NT2/D1 (cell line): ENCODE measurements at places on chromosomes 4 and X.

- no peak for DNase-seq
These were observed 194.9 kb downstream of the PALLD start for GRCh38 chr4:168691631-168692369.

GRCh38 chr4:56653461-56654237 is 27.4 kb downstream of the HOPX start:
- DNase-seq: no peak

- peak; percentile 16 for DNase-seq
These were observed 151.5 kb downstream of the CENPC start for GRCh38 chr4:67393699-67394281.

GRCh38 chr4:74934888-74935287 is 2.0 kb downstream of the PARM1 start:
- no peak for DNase-seq

- DNase-seq: no peak
These were observed 63.4 kb downstream of the NUDT10 start for GRCh38 chrX:51395810-51396728.

GRCh38 chr4:59597536-59598329 is 1602.4 kb upstream of the ADGRL3 start:
- DNase-seq: no peak

GRCh38 chrX:154404625-154405192 is 4.3 kb downstream of the DNASE1L1 start:
- no peak for DNase-seq

GRCh38 chrX:30181353-30181752 is 34.0 kb upstream of the MAGEB2 start:
- no peak for DNase-seq

GRCh38 chrX:12411831-12412230 is 273.6 kb downstream of the FRMPD4 start:
- DNase-seq: no peak

DNA sequence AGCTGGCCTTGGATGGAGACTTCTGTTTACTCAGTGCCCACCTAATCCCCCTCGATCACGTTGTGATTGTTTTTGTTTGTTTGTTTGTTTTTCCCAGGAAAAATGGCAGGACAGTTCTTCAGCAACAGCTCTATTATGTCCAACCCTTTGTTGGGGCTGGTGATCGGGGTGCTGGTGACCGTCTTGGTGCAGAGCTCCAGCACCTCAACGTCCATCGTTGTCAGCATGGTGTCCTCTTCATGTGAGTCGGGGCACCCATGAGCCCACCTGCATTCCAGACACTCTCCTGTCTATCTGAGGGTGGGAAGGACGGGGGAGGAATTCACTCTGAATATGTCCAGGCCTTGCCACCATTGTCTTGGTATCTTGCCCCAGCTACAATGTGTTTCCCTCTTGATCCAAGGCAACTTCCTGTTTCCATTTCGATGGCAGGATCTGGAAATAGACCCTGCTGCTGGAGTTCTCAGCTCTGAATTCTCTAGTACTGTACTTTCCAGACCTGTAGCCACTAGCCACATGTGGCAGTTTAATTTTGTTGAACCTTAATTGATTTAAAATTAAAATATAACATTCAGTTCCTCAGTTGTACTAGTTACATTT is 10.5 kb downstream of the SLC34A2 start:
- DNase-seq: no peak

DNA sequence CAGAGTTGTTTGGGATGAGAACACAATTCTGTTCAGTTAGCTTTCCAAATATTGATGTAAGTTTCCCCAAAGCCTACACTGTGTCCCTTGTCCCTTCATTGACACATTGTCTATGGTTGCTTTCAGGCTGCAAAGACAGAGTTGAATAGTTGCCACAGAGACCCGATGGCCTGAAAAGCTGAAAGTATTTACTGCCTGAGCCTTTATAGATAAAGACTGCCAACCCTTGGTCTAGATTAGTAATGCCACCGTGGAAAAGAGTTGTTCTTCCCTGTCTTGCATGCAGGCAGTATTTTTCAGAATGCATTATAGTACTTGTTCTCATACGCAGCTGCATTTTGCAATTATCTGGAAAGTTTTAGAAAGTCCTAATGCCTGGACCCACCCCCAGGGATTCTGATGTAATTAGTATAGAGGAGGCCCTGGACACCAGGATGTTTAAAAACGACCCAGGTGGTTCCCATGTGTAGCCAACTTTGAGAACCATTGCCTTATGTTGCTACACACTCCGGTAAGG is 180.8 kb downstream of the FRMPD4 start:
- DNase-seq: no peak

DNA sequence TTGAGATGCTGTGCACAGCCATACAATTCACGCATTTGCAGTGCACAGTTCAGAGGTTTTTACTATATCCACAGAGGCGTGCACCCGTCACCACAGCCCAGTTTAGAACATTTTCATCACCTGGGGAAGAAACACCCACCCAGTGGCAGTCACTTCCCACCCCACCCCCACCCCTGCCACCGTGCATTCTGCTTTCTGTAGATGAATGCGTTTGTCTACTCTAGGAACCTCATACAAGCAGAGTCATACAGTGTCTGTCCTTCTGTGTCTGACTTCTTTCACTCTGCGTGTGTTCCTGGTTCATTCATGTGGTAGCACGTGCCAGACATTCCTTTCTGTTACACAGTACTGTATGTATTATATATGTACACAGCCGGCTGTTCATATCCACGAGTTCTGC is 122.8 kb downstream of the TBL1X start:
- no peak for DNase-seq

GRCh38 chrX:119381349-119381944 is 17.7 kb upstream of the SLC25A43 start:
- no peak for DNase-seq

- DNase-seq: peak; percentile 71
These were observed 59.3 kb downstream of the ZNF674 start for GRCh38 chrX:46485897-46486296.

DNA sequence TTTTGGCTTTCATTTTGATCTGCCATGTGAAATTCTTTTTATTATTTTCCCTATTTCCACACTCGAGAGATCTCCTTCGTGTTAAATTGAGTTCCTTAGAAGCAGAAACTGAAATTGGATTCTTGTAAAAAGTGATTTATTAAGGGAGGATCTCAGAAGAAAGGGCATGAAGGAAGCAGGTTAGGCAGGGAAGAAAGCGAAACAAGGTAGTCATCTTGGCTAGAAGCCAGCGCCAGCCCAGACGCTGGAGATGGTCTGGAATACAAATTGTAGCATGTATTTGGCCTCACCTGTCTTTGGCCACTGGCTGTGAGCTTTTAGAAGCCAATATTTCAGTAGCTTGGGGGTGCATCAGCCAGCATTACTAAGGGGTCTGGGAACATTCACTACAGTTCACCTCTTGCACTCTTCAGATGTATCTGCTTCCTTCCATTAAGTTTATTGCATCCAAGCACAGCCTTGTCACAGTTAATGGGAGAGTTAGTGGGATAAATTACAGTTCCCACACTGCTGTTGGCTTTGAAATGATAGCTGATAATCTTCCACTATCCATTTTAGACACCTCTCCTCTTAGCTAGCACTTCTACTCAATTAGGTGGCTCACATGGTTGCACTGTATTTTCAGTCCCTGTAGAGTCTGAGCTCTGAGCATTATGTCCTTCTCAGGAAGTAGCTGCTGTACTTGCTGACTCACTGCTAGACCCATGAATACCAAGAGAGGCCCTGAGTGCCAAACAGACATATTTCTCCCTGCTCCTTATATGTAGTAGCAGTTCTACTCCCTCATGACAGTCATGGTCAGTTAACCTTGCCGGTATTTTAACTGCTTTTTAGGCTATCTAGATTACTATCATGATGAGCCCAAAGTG is 14.6 kb downstream of the GRXCR1 start:
- DNase-seq: no peak

DNA sequence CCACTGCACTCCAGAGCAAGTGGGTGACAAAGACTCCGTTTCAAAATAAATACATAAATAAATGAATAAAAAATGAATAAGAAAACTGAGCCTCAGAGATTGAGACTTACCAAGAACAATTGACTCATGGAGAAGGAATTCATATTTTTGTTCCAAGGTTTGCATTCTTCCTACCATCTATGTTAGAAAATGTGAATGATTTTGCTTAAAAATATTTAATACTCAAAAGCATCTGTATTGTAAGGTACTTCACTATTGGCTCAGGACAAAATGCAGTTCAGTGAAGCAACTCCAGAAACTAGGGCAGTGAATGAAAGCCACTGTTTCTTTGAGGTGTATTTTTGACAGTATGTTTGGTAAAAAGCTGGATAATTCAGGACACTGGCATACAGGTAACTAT is 54.1 kb downstream of the XAGE2 start:
- no peak for DNase-seq

DNA sequence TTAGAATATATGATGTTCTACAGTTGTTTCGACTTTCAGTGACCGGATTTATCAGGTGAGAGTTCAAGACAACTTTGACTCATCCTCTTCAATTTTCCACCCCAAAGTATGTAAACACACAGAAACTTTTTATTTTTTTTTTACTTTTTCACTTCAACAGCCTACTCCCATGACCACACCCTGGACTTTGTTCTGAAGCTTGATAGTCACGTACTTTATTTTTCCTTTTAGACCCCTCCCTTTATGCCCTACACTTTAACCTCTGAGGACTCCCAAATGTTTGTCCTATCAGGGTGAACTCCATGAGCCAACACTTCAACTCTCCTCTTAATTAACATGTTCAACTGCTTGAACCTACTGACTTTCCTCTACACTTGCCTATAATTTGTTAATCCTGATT is 2.5 kb upstream of the DDX60 start:
- no peak for DNase-seq

- DNase-seq: no peak
These were observed 74.3 kb upstream of the TEX13D start for GRCh38 chrX:124257924-124258702.

DNA sequence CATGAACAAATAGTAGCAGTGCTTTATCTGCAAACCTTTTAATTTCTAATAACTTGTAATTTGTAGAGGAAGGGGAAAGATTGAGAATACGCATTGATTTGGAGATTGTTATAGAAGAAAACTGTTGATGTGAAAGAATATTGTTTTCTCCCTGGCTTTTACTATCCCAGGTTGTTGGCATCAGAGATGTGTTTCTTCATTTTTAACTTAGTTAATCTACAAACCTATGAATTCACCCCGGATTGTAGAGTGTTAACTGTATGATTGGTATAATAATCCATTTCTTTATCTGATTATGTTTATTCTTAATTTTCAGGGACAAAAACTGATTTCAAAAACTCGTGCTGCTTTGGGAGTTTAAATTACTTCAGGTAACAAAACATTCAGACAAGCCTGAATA is 18.9 kb downstream of the AFP start:
- DNase-seq: no peak

DNA sequence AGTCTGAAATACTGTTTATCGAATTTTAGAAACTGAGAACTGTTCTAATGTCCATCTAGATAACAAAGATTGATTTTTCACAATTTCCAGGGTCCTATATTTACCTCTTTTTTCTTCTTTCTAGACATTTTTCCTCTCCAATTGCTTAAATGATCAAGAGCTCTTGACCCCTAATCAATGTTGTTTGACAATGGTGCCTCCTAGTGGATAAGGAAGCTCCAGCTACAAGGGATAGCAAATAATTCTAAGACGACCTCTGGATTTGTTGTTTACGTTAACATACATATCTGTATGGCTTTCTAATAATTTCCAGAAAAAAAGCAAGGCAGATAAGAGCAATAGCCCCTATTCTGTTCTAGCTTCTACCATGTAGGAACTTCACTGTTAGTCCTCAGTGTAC is 35.8 kb downstream of the GPR82 start:
- DNase-seq: peak; percentile 23

DNA sequence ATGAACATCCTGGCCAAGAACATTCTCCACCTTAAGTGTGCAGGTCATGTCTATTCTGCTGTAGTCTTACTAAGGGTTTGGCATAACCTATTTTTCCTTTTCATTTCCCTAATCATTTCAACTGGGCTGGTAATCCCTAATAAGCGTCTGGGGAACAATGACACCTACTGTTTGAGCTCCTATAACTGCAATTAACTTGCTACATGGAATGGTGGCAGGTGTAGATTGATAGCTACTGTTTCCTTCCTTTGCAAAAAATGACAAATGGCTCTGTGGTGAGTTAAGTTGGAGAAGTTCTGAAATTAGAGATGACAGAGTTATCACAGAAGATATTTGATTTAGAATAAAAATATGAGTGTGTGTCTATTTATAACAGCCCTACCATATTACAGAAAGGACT is 104.5 kb upstream of the NAP1L5 start:
- DNase-seq: no peak

GRCh38 chr4:68995292-68995691 is 43.7 kb upstream of the UGT2A3 start:
- no peak for DNase-seq

DNA sequence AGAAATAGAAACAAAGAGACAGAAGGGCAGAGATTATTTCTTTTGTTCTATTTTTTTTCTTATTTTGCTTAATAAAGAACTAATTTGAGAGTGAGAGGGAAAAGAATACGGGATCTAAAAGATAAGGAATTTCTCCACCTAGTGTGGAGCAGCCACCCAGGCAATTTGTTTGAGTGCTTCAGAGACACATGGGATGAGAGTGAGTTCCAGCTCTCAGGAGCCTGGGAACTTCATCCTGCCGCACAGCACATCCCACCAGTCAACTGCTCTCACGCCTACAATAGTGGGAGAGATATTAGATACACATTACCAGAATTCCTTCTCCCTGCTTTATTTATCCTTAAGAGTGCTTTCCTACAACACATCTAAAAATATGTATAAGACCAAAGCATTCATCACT is 946.4 kb downstream of the PDHA2 start:
- DNase-seq: no peak

- DNase-seq: no peak
These were observed 106.8 kb downstream of the ARSJ start for GRCh38 chr4:113872426-113873260.

- no peak for DNase-seq
These were observed 100.7 kb upstream of the PGRMC2 start for GRCh38 chr4:128388352-128388630.

- peak; percentile 25 for DNase-seq
These were observed 53.2 kb upstream of the ABCG2 start for GRCh38 chr4:88211473-88212252.

GRCh38 chr4:152033621-152034020 is 272.8 kb upstream of the GATB start:
- no peak for DNase-seq

DNA sequence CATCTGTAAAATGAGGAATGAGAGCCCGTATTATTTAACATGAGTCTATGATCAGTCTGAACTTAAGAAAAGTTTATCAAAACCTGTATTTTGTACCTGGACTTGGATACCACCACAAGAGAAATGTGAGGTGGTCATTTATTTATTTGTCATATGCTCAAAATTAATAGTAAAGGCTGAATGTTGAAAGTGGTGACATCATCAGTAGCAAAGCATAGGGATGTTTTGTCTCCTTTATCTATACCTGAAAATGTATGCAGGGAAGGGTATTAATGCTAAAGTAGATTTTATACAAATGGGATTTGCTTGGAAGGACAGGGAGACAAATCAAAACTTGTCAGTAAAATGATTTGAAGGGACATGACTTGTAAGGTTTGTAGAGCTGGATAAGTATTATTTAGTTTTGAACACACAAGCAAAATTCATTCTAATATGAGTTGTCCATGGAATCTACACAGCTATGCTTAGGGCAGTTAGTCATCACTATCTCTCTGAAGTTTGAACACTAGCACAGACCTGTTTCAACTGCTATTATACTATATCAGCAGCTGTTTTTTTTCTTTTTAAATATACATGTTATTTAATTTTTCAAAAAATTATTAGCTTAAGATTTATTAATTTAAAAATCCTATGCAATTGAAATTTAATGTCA is 52.4 kb upstream of the GUCY1A1 start:
- DNase-seq: no peak
